Stimulated activated CD8-positive, alpha-beta memory T cell treated with anti-CD3 and anti-CD28 coated beads, Interleukin-7, amount 100 ng/mL, for 24 hours (primary cell): ENCODE measurements at places on chromosomes 2 and 18.

DNA sequence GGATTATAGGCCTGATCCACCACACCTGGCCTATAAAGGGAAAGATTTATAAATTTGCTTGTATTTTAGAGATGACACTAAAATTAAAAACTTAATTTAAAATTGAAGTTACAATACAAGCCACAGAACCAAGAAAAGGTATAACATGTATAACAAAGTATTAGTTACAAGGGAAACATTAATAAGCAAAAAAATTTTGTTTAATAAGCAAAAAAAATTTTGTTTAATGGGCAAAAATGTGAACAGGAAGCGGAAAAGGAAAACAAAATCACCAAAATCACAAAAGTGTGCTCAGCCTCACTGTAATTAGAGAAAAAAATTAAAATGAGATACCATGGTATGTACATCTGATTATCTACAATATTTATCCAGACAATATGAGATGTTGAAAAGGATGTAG is 15.9 kb upstream of the NDUFV2 start:
- DNase-seq: no peak

- DNase-seq: no peak
These were observed 168.0 kb downstream of the DIS3L2 start for GRCh38 chr2:232129483-232129882.

DNA sequence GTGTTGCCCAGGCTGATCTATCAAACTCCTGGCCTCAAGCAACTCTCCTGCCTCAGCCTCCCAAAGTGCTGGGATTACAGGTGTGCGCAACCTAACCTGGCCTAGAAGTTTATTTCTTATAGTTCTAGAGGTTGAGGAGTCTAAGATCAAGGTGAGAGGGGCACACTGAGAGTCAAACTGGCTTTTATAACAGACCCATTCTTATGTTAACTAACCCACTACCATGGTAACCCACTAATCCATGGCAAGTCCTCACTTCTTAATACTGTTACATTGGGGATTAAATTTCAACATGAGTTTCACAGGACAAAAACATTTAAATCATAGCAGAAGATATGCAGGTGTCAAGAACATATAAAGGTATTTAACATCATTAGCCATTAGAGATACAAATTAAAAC is 50.6 kb downstream of the MDH1 start:
- no peak for DNase-seq

DNA sequence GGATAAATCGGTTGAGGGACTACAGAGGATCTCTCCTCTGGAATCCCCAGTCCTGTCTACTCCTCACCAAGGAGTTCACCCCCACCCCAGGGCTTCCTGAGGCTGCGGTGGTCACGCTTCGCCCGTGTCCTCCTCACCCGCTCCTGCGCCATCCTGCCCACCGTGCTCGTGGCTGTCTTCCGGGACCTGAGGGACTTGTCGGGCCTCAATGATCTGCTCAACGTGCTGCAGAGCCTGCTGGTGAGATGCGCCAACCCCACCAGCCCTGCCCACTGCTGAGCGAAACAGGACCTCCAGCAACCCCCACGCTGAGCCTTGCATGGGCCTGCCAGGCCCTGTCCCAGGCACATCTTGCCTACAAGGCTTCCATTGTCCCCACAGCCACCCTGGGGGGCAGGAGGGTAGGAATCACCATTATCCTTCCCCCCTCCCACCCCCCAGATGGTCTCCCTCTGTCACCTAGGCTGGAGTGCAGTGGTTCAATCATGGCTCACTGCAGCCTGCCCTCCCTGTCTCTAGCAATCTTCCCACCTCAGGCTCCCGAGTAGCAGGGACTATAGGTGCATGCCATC is 6.7 kb upstream of the CTDSP1 start:
- no peak for DNase-seq

DNA sequence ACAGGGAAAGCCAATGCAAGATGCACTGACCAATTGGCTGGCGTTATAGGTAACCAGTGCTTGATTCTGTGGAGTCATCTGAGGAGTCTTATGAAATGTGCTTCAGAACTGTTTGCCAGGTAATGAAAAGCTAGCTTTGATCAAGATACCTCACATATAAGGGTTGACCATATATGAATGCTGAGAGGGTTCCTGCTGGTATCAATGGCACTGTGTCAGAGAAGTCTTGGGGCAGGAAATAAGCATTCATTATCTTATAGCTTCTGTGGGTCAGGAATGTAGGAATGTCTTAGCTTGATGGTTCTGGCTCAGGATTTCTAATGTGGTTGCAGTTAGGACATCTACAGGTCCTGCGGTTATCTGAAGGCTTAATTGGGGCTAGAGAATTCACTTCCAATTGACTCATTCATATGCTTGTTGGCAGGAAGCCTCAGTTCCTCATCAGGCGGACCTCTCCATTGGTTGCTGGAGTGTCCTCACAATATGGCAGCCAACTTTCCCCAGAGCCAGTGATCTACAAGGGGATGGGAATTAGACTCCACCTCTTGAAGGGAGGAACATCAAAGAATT is 22.1 kb upstream of the TCF7L1 start:
- no peak for DNase-seq

DNA sequence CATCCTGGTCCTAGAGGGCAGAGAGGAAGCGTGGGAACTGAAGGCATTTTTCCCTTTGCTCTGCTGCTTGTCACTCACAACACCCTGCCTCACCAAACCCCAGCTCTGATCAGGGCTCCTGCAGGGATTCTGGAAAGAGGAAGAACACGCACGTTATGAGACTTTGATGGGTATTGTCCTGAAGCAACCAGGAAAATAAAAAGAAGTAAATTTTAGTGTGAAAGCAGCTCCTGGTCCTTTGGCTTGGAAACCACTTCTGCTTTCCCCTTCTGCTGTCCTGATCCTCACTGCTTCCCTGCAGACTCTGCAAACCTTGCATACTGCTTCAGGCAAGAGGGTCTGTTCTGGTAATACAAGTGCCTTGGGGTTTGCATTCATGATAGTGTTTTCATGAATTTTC is 164.1 kb downstream of the SLC8A1 start:
- no peak for DNase-seq

DNA sequence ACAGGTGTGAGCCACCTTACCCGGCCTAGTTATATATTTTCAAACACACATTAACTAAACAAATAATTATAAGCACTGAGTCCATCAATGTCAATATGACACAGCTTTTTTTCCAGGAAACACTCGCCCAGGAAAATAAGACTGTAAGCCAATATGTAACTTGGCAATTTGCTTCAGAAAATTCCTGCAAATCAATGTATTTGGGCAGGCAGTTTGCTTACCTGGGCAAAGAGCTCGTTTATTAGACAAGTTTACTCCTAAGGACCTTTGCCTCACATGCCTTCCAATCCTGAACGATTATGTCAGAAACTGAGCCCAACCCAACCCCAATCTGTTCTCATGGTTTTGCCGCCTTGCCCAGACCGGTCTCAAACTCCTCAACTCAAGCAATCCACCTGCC is 34.7 kb upstream of the NDUFV2 start:
- no peak for DNase-seq

GRCh38 chr2:13725945-13726344 is 906.6 kb upstream of the LRATD1 start:
- no peak for DNase-seq

DNA sequence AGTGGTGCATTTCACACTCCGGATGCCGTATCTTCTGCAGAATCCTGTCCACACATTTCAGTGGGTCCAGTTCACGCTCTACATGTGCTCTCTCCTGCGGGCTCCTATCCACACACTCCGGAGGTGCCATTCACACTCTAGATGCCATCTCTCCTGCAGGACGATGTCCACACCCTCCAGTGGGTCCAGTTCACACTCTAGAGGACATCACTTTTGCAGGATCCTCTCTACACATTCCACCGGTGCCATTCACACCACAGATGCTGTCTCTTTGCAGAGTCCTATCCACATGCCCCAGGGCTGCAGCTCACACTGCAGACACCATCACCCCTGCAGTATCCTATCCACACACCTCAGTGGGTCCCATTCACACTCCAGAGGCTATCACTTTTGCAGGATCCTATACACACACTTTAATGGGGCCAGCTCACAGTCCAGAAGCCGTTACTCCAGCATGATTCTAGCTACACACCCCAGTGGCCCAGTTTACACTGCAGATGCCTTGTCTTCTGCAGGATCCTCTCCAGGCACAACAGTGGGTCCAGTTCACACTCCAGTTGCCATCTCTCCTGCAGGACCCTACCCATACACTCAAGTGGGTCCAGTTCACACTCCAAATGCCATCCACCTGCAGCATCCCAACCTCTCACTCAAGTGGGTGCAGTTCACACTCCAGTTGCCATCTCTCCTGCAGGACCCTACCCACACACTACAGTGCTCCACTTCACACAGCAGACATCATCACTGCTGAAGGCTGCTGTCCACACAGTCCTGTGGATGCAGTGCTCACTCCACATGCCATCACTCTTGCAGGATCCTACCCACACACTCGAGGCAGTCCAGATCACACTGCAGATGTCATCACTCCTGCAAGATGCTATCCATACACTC is 2.1 kb upstream of the PXDN start:
- no peak for DNase-seq

DNA sequence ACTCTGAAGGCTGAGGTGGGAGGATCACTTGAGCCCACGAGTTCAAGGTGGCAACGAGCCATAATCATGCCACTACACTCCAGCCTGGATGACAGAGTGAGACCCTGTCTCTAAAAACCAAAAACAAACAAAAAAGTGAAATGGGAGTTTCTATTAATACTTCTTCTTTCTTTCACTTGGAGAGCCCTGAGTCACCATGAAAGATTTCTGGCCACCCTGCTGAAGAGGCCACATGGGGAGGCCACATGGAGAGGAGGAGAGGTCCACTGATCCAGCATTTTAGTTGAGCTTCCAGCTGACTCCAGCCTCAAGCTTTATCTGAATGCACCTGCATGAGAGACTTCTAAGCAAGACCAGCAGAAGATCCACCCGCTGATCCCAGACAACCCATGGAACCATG is 74.2 kb upstream of the LAPTM4A start:
- DNase-seq: no peak

- DNase-seq: no peak
These were observed 404.0 kb upstream of the RAB6C start for GRCh38 chr2:129575431-129575830.

DNA sequence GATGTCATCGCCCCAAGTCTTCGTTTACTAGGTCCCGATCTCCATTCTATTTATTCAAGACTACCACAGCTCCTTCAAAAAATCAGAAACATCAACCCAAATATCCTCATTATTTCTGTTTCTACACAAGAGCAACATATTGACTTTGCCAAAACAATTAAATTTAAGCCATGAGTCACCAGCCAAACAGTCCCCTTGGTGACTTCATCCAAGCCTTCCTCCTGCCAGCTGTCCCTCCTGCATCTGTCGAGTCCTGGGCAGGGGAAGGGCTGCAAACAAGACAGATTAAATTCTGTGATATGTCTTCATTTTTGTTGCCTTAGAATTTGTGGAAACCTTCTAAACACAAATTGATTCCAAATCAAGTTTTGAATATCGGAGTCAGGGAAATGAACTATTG is 110.3 kb downstream of the SP3 start:
- DNase-seq: no peak

GRCh38 chr2:55550368-55551102 is 31.0 kb downstream of the CFAP36 start:
- DNase-seq: no peak

GRCh38 chr18:73880387-73880786 is 267.2 kb downstream of the FBXO15 start:
- DNase-seq: no peak

DNA sequence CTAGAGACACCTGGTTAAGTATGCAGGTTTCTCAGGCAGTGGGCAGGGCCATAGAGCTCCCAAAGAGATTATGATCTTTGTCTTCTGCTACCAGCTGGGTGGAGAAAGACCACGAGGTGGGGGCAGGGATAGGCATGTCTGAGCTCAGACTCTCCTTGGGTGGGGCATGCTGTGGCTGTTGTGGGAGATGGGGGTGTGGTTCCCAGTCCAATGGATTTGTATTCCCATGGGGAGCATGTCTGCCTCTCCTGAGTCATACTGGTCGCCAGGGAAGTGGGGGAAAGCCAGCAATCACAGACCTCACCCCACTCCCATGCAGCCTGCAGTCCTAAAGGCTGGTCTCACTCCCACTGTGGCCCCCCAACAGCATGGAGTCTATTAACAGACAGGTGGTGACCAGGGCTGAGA is 31.4 kb upstream of the RHOB start:
- DNase-seq: no peak

DNA sequence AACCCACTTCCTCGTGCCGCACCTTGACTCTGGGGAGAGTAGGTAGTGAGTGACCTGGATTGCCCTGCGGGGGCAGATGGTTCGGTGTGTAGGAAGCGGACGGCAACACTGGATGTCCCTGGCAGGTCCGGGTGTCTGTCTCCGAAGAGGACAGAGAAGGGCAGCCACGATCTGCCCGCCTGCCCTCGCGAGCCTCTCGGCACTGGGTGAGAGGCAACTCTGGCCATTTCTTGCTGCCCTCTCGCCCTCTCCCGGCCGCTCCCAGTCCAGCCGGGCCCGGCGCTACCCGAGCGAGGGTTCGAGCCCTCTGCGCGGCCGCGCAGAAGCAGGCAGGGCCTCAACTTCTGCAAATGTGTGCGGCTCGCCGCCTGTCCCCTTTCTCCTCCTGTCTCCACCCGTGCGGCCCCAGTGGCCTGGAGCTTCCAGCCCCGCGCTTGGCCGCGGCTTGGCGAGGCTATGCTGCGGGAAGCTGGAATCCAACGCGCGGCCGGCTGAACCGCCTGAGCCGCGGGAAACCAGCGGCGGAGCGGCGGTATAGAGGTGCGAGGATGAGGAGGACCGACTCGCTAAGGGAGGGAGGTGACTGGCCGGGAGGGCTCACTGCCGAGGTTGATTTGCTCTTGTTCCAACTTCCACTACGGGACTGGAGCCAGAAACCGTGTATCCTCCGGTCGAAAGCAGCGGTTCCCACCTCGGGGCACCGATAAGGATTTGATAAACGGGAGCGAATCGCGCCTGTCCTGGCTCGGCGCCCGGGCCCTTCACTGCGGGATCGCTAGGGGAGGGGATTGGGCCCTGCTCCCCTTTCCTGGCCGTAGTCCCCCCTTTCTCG is 1.5 kb downstream of the EPAS1 start:
- DNase-seq: no peak

DNA sequence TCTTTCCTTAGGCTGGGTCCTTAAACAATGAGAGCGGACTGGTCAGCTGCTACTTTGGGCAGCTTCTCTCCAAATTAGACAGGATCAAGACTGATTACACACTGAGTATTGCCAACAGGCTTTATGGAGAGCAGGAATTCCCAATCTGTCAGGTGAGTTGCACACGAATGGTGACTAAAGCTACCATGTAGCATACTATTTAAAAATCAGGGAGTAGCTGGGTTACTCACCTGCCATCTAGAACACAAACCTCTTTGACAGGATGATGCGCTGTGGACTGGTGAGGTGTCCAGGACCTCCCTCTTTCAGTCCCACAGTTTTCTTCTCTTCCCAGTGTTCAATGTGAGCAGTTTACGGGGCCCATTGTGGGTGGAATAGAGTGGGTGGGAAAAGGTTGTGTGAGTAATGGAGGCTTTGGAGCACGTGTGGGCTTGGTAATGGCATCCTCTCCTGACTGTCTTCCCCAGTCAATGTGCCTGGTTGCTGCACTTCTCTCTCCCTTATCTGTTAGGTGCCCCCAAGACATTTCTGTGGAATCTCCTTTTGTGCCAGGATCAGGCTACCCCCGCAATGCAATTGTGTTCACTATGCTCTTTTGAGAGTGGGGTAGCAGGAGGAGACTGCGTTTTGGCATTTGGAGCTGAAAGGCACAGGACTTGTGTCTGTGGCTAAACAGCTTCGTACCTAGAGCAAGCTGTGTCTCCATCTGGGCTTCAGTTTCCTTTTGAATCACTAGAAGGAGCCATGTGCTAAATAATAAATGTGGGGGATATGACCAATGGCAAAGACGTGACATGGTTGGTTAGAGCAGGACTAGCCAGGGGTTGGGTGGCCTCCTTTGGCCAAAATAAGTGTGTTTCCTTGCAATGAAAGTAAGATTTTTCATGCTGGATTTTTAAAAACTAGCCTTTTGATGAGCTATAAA is 17.7 kb downstream of the SERPINB12 start:
- no peak for DNase-seq
